Right renal pelvis (tissue), 4 donors: ENCODE measurements at places on chromosomes 2 and 18.

DNA sequence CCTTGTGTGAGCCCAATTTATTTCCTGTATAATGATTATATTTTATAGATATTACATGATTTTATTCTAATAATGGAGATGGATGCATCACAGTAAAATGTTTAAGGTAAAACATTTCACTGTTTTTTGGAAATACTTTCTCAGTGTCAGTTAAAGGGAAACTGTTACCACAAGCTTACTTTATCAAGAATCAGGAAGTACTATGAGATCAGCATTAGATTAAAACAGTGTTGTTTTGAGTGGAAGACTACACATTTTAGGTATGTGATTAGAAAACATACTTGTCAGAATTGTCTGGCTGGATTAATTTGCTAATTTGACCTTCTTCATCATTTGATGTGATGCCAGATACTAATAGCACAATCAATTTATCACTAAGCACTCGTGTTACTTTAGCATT, at the start of gene HRH4:
HRH4 (plus strand) TSS at position 250 of the 400 bp plus-strand sequence; CDS start at position 342, 92 bp downstream.
- DNase-seq, result no peak

DNA sequence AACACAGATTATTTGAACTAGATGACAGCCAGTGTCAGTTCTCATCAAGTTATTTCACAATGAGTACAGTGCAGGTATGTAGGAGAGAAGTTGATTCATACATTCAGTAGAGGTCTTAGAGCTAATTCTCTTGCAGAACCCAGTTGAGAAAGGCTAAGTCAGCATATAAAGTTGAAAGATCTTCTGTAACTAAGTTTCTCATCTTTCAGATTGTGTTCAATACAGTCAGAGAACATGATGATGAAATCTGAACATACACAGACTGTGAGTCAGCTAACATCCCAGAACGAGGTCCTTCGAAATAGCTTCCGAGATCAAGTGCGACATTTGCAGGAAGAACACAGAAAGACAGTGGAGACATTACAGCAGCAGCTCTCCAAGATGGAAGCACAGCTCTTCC, 41.9 kb upstream of the LIMS1 start:
- DNase-seq, result no peak

DNA sequence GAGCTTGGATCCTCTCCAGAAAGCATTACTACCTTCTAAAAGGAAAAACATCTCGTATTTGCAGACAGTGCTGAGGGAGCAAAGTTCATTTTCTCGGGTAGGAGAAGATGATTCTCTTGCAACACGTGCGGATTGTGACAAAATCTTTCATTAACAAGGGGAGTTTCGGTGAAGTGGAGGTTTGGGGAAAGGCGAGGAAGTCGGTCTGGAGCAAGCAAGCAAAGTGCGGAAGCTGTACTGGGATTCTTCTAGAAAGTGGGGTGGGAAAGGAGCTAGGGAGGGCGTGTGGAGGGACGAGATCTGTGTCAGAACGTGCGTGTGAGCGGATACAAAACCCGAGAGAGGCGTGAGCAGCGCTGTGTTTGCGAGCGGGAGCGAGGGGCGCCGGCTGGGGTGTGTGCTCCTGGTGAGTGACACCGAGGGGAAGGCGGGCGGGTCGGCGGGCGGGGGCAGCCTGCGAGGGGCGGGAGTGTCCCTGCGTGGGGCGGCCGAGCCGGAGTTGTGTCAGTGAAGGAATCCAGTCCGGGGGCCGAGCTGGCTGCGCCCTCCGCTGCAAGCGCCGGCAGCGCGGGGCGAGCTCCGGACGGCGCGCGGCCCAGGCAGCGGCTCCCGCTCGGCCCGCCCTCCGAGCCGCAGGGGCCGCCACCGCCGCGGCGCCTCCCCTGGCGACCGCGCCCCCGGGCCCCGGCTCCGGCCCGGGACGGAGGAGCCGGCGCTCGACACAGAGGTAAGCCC, at the start of gene SPATS2L:
SPATS2L (plus strand) TSS at position 498 of the 735 bp plus-strand sequence. CDS start 82,552 bp downstream, outside the sequence.
- peak; percentile 65 for DNase-seq

GRCh38 chr2:176553685-176554100, 284.5 kb downstream of the MTX2 start:
- peak; percentile 56 for DNase-seq

- DNase-seq, result no peak
These were observed 41.1 kb downstream of the CPO start for GRCh38 chr2:206980413-206980812.

DNA sequence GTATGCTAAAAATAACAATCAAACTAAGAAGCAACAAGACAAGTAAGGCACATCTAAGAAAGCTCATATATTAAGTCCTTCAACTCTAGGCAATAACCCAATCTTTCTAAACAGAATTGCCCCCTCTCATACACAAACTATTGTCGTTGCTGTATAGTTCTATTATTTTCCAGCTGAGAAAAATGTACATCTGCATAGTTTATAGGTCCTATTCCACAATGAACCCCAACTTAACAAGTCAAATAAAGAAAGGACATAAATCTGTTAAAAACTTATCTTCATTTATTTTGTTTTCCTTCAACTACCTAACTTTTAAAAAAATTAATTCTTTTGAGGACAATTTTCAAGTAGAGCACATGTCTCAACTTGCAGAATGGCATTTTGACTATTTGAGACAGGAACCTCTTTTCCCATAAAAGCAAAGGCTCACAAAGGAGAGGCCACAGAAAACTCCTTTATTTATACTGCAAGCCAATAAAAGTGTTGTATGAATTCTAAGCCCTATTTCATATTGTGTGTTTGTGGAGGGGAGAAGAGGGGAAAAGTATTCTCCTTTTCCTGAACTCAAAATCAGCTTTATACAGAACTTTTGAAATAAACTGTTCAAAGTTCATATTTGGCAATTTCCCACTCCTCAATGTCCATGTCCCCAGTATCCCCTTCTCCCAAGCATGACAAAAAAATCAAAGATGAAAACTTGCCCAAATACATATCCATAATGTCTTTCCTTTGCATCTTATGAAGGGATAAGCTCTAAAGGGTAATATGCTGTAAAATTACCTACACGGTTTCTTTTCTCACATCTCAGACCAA, 37.4 kb downstream of the RTN4 start:
- no peak for DNase-seq

- no peak for DNase-seq
These were observed 36.6 kb upstream of the VIT start for GRCh38 chr2:36659872-36660312.

DNA sequence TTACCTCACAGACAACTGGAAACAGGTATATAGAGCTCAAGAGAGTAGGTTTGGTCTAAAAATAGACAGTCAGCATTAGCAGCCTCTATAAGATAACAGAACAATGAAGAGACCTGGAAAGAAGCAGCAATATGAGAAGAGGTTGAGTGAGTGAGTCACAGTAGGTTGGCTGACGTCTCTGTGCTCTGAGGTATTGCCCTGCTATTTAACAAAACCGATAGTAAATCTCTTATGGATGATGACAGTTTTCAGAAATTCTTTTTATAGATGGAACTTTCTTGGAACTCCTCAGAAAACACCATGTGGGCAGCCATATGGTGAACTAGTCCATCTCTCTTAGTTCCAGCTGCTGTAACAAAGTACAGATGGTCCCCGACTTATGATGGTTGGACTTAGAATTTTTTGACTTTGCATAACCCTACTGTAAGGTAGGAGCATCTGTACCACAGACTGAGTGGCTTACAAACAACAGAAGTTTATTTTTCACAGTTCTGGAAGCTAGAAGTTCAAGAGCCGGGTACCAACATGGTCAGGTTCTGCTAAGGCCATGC, 123.5 kb downstream of the MBD2 start:
- no peak for DNase-seq

DNA sequence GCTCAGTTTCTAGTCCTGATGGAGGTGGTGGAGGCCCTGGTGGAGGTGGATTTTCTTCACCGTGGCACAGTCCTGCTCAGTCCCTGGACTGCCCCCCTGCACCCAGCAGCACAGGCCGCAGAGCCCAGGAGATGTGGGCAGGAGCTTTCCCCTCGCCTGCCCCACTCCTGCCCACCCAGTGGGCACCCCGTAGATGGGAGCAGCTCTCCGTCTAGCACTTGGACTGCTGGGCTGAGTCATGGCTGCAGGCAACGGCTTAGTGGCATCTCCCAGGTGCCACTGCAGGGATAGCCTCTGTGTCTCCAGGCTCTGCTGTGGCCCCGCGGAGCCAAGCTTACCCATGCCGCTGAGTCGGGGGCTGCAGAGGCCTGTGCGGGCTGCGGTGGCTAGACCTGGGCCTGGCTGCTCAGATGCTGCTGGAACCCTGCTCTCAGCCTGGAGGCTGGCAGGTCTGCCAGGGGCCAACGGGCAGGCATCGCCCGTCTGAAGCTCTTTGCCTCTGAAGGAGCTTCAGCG, 92.3 kb upstream of the CTDP1 start:
- no peak for DNase-seq

DNA sequence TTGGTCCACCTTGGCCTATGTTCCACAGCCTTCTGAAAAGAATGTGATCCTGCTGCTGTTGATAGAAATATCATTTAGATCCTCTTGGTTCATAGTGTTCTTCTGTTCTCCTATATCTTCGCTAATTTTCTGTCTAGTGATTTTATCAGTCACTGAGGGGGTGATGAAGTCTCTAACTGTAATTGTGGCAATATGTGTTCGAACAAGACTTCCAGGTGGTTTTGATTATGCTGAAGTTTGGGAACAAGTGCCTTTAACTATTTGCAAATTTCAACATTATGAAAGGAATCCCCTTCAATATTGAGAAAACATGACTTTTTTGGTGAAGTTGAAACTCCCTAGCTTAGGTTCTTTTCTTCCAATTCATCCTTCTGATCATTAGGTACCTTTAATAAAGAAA, 140.4 kb downstream of the MTX2 start:
- DNase-seq, result no peak

DNA sequence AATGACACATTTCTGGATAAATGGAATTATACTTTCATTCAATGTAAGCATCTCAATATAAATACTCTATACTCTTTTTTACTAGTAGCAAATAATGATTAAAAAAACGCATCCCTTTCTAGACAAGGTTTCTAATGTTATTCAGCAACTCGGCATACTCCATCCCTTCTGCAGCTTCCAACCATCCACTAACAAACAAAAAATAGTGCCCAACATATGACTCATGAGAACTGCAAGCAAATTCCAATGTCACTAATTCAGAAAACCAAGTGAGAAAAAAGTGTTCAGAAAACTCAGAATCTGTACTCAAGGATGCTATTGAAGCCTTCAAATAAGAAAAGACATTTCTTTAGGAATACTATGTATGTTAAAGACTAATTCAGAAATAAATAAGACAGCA, 140.0 kb downstream of the BAZ2B start:
- no peak for DNase-seq

- DNase-seq, result no peak
These were observed 587 bp upstream of the MTIF2 start for GRCh38 chr2:55269645-55269990.

DNA sequence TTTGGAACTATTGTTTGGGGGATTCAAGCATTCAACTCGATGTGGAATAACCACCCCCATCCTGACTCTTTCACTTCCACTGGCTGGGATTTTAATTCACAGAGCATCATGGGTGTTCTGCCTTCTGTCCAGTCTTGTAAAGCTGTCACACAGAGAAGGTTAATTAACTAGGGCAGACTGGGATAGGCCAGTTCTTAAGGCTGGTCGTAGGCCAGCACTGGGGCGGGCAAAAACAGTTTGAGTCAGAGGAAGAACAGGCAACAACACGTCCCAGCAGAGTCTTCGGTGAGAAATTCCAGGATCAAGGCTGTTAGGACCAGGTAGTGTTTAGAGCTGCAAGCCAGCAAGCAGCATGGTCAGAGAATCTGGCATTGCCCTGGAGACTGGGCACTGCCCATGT, 4.0 kb upstream of the RNF152 start:
- no peak for DNase-seq

DNA sequence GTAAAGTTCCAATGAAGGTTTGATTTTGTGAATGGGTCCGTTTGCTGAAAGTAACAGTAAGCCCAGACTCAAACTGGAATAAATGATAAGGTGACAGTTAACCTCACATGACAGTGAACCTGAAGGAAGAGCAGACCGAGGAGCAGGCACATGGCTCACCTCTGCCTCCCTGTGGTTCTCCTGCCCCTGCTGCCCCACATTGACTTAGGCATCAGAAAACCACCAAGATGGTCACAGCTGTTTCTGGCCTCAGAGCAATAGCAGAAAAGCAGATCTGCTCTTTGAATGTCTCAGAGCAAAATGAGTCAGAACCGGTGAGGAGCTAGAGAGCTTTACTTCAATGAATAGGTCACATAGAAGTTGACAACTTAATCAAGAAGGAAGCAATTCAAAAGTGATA, 487.6 kb downstream of the METTL4 start:
- DNase-seq, result no peak

DNA sequence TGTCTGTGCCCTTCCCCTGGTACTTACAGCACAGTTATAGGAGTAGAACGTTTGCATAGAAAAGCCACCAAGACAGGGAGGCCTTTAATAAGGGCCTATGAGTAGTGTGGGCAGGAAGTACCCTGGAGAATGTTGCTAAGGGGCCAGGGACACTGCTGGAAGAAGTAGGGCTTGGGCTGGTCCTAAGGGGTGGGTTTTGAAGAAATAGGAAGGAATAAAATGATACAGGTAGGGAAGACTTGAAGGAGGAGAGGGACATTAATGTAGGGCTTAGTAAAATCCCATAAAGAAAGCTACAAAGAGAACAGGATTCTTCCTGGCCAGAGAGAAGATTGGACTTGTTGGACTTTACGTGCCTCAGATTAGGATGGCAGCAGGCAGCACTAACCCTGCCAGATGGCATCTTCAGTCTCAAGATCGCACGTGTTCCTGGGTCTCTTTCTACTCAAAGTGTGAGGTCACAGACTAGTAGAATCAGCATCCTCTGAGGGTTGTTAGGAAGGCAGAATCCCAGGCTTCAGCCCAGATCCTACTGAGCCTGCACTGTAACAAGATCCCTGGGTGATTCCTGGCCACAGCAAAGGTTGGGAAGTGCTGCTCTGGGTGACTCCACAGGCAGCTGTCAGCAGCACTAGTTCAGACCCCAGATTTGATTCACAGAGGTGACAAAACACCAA, 39.2 kb downstream of the EPAS1 start:
- DNase-seq, result no peak

- no peak for DNase-seq
These were observed 311.9 kb downstream of the TXNL1 start for GRCh38 chr18:56326336-56327072.

DNA sequence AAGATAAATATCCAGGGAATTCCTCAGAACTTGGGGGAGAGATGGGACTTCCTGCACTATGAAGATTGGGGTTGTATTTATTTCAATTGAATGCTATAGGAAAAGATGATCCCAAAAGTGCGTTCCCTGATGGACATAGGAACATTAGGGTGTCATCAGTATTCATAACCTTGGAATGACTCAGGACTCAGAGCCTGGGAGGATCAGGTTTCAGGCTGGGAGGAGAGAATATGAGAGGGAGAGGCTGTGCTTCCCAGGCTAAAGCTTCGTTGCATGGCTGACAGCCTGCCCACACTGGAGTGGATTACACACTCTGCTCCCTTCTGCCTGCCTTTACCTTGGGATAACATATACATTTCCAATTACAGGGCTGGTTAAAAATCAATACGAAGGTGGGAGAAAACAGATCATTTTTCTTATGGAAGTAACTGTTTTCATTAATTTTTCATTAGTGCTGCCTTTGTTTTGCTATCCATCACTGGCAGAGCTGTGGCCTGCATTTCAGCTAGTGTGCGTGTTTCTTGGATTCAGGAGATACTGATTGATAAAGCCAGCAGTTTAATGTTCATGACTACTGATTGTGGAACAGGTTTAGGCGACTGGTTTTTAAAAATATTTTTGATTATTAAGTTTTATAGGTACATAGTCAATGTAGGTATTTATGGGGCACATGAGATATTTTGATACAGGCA, 118.7 kb downstream of the KCTD1 start:
- peak; percentile 71 for DNase-seq
